ENCODE measurements at places on chromosomes 12 and 14.

GRCh38 chr12:57166971-57167371 is 19.6 kb upstream of the LRP1-AS start:
- DNase-seq: peak; percentile 77

- DNase-seq: no peak
These were observed 60.8 kb upstream of the SCN8A start for GRCh38 chr12:51530208-51530607.

GRCh38 chr14:32230181-32230580 is 27.1 kb upstream of the RNU6-8 start:
- DNase-seq: peak; percentile 91

GRCh38 chr12:14562279-14562678 is 5.4 kb downstream of the PLBD1 start:
- no peak for DNase-seq

- DNase-seq: peak; percentile 6
These were observed 1.4 kb upstream of the DIO3 start for GRCh38 chr14:101559624-101560533.

- DNase-seq: no peak
These were observed 47.1 kb upstream of the CLEC14A start for GRCh38 chr14:38302966-38303365.

- no peak for DNase-seq
These were observed 13.9 kb downstream of the JDP2 start for GRCh38 chr14:75441728-75442127.

DNA sequence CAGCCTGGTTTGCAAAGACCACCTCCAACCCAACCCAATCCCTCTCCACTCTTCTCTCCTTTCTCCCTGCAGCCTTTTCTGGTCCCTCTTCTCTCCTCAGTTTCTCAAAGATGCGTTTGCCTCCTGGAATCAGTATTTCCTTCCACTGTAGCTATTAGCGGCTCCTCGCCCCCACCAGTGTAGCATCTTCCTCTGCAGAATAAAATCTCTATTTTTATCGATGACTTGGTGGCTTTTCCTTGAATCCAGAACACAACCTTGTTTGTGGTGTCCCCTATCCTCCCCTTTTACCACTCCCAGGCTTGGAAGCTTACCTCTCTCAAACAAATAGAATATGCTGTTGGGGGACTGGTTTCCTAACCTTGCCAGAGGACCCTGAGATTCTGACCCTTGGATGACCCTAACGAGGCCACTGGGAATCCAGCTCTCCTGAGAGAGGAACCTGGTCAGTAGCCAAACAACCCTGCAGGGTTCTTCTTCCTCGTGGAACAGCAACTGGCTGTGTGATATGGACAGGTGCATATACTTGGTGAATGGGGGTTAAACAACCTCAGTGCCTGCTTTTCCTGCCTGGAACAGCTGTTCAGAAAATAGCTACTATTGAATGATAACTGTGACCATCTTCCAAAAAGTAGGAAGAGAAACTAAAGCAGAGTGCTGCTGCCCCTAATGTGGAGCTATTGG is 4.4 kb downstream of the WNT1 start:
- no peak for DNase-seq

GRCh38 chr12:14710632-14711320 is 14.4 kb upstream of the GUCY2C start:
- DNase-seq: no peak

GRCh38 chr14:79680087-79680486 is 531.2 kb downstream of the DIO2 start:
- no peak for DNase-seq

Data from astrocyte (in vitro differentiated cells and primary cell).